ENCODE measurements at places on chromosomes 3 and 15. TPM values are rescaled to one million over a fixed set of nuclear protein-coding genes. Genes with fewer than 3 reads are reported as not detected.

GRCh38 chr3:107153981-107154380 lies 223.3 kb upstream of the CCDC54 start:
- no peaks in the 10 kb centered on the region for H3K27me3 ChIP-seq
- no peak overlapping the region for H3K4me3 ChIP-seq
- DNase-seq = no peak

DNA sequence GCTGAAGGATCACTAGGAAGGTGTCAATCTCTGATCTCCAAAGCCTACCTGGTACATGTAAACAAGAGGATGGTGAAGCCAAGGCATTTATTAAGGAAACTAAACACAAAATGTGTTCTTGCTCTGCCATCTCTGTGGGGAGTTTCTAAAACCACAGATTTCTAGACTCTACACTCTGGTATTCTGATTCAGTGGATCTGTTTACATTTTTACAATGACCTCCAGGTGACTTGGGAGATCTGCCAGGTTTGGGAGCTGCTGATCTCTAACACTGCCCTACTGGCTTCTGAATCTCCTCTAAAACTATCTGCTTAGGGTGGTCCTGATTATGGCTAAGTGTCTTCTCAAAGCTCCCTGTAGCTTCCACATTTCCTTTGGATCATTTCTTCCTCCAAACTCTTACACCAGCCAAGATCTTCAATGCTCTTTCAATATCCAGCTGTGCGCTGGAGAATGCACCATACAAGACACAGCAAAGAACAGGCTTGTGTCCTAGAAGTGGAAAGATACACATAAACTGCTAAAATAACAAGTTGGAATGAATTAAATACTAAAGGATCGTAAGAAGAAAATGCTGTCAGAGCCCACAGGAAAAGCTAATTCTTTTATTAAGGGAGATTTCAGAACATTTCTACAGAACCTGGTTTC lies 72.7 kb downstream of the GREM1 start:
- H3K27ac ChIP-seq = no peak overlapping the region
- no peaks in the 10 kb centered on the region for H3K4me1 ChIP-seq
- no peak for DNase-seq
- no peaks in the 10 kb centered on the region for H3K27me3 ChIP-seq
- H3K4me3 ChIP-seq = no peak overlapping the region

DNA sequence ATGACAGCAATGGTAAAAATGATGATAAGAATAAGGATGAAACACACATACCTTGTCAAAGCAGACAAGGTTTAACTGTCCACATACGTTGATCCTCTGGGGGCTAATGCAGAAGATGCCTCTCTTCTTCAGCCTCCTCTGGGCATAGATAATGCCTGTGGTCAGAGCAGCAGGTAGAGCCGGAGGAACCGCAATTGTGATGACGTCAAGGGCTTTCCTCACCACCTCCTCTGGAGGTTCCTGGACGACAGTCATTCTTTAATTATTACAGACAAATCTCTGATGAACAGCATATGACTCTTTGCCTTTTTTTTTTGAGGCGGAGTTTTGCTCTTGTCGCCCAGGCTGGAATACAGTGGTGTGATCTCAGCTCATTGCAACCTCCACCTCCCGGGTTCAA lies 86.3 kb upstream of the ATP13A5 start:
- DNase-seq = no peak
- H3K27ac ChIP-seq = no peak overlapping the region
- no peaks in the 10 kb centered on the region for H3K4me1 ChIP-seq

DNA sequence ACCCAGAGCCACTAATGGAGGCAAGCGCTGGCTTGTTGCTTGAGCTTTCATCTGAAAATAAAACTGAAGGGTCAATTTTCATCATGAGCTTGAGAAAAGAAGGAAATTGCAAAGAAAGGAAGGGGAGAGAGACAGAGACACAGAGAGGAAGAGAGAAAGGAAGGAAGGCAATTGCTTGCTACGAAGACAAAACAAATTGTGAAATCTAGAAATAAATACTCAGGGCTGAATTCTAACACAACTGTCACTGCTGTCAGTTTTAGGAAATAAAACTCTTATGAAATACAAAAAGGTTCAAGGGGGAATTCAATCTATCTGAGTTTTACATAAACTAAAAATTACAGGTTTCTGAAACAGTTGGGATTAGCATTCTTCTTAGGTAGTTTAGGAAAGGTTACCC lies 36.7 kb downstream of the FOXP1 start:
- no peaks in the 10 kb centered on the region for H3K27me3 ChIP-seq
- DNase-seq = no peak

CPN2 gene
- total RNA-seq = not detected
